ENCODE measurements at places on chromosomes 5 and 9.

GRCh38 chr5:175516933-175517823 lies 38.8 kb downstream of the SFXN1 start:
- DNase-seq = no peak

DNA sequence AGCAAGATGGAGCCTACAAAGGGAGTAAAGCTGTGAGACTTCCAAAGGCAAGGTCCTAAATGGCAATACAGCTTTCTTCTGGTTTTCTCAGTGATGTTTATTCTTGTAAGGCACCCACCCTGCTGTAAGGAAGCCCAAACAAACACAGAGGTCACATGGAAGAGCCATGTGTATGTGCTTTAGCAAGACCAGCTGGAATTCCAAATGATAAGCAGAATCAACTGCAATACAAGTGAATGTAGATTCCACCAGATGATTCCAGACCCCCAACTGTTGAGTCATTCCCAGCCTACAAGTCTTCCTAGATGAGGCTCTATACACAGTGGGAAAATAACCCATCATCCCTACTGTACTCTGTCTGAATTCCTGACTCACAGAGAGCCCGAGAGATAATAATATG lies 122.8 kb downstream of the DEPDC1B start:
- DNase-seq = no peak

- DNase-seq = no peak
Measured at GRCh38 chr5:15980835-15981234, 198.8 kb downstream of the MARCHF11 start.

DNA sequence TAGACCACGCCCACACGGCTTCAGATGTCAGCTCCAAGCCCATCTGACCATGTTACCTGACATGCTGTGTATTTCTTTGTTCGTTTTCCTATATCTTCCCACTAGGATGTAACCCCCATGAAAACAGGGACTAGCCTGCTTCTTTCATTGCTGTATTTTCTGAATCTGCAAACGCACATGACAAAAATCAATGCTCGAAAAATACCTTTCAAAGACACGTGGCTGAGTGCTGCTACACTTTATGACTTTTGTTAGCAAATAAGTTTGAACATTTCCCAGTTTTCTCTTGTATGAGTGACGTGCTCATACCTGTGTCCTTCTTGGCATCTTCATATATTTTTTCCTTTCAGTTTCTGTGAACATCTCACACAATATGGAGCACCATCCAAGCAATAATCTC lies 181.3 kb upstream of the IRX1 start:
- DNase-seq = no peak

DNA sequence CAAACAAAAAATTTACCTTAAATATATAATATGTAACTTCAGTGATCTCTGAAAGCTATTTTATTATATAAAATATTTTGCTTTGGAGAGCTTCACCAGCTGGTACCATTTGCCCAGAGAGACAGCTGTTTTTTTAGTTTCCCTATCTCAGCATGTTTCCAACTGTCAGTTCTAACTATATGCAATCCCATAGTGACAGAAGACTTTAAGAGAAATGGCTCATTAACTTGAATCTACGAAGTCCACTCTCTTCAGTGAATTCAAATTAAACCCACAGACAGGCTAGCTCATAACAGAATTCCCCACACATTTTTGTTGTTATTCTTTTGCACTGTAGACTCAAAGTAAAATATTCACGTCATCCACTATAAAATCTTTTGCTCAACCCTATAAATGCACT lies 251.8 kb upstream of the POU5F2 start:
- no peak for DNase-seq

- no peak for DNase-seq
Measured at GRCh38 chr5:2995035-2995434, 243.6 kb upstream of the IRX2 start.

- no peak for DNase-seq
Measured at GRCh38 chr5:37840053-37841034, 503 bp upstream of the GDNF start.

DNA sequence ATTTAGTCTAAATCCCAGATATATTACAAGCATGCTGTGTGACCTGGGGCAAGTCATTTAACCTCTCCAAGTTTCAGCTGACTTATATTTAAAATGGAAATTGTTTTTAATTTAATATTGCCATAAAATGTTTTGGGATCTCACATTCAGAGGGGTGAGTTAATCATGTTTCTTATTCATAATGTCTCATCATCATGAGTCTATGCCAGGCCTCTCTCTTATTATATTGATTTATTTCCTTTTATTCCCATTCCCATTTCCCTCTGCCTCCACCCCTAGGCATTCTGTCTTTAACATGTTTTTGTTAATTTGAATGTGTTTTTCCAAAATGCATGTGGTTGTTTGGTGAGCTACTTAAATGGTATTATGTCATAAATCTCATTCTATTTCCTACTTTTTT lies 39.0 kb upstream of the TTC1 start:
- DNase-seq = no peak

GRCh38 chr9:126084696-126085095 lies 241.9 kb upstream of the MVB12B start:
- DNase-seq = no peak

DNA sequence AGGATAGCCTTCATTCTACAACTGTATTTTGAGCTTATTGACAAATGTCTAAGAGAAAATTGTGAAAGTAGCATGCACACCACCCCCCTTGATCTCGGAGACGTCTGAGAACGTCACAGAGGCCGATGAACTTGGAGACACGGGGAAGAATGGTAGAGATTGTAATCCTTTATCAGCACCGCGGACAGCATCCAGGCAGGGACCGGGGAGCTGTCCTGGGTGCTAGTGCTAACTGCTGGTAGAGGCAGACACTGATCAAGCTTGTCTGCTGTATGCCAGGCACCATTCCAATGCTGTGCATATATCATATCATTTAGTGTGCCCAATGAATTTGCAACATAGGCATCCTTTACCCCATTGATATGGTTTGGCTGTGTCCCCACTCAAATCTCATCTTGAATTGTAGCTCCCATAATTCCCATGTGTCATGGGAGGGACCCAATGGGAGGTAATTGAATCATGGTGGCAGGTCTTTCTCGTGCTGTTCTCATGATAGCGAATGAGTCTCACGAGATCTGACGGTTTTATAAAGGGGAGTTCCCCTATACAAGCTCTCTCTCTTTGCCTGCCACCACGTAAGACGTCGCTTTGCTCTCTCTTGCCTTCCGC lies 98.8 kb downstream of the LHX2 start:
- DNase-seq = peak; percentile 28

DNA sequence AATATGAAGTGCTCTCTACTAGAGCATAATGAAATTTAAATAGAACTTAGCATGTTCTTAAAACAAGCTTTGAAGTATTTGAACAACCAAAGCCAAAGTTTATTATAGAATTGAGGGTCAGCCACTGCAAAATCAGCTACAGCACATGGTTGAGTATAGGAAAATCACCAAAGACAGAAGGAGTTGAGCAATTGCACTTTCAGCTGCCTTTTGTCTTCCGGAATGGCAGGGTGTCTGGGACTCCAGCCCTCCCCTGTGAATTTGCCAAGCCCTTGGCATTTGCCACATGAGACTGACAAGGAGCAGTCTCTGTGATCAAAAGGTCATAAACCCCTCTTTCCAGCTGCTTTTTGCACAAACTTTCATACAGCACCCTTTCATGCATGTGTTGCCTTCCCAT lies 8.5 kb upstream of the LURAP1L start:
- no peak for DNase-seq

- no peak for DNase-seq
Measured at GRCh38 chr5:112794410-112794809, 56.7 kb downstream of the APC start.

DNA sequence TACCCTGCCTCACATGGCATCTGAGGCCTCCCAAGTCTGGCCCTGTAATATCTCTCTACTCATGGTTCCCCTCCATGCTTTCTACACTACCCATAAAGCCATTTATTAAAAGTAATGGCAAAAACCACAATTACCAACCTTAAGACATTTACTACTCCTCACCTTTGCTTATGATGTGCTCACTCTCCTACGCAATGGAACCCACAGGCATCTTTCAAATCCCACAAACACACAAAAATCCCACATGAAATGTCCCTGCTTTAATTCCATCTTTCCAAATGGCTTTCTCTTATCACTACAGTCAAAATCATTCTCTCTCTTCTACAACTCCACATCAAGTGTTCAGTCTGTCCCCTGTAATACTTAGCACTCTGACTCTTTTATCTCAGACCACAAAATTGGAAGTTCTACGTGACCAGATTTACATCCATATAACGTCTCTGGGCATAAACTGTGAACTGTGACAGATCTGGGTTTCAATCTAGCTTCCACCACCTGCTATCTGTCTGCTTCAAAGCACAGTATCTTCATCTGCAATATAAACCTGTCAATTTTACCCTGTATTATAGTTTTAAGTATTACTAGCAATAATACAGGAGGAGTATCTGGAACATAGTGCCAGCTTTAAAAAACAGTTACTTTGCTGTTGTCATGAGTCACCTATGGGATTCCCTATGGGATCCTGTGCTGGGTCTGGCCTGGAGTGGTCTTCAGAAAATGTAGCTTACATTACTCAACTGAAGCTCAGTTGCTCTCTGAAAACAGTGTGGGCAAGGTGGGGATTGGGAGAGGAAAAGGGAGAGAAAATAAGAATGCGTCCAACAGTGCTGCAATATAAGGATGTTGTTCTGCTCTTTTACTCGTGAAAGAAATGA lies 137.1 kb upstream of the TRIM32 start:
- DNase-seq = no peak

GRCh38 chr9:37749129-37749528 lies 4.5 kb upstream of the TRMT10B start:
- DNase-seq = no peak

DNA sequence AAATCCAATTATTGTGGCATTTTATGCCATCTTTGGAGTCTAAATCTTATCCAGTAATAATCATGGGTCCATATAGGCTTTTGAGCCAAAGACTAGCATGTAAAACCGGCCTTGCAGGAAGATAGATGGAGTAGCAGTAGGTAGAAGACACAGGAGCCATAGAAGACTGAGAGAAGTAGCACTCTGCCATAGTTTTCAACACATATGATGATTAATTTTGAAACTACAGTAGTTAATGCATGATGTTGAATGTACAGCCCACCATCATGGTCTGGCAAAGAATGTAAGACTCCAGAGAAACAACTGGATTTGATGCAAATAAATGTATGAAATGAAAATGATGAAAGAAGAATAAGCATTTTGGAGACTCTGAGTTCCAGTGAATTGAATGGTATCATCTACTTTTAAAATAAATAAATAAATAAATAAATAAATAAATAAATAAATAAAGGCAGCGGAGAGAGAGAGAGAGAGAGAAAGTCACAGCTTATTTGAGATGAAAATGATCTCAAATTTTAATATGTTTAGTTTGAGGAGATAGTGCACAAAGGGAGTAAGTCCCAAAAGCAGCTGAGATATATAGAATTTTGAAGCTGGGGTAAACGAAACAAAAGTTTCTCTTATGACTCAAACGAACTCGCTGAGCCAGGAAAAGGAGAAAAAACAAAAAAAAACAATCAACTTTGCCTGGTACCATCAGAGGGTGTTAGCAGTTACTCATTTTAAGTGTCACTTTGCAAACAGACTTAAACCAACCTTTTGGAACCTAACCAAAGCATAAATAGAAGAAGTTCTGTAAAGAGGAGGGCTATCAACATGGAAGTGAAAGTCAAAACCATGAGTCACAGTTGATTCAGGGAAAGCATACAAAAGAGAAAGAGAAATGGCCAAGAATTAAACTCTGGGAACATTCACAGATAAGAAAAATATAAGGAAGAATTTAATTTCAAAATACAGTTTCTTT lies 388.7 kb downstream of the CETN3 start:
- DNase-seq = no peak

GRCh38 chr5:107364443-107365319 lies 306.1 kb downstream of the EFNA5 start:
- DNase-seq = no peak

GRCh38 chr9:4709380-4709779 lies 30.0 kb downstream of the CDC37L1 start:
- DNase-seq = no peak

GRCh38 chr5:56366986-56367385 lies 133.9 kb upstream of the ANKRD55 start:
- no peak for DNase-seq

- no peak for DNase-seq
Measured at GRCh38 chr9:27059412-27059811, 49.6 kb upstream of the TEK start.

- peak; percentile 47 for DNase-seq
Measured at GRCh38 chr9:111621895-111622480, 9.1 kb upstream of the DNAJC25 start.

GRCh38 chr5:82480331-82480730 lies 202.2 kb upstream of the RPS23 start:
- DNase-seq = no peak

GRCh38 chr9:92648474-92648971 lies 21.4 kb downstream of the IPPK start:
- no peak for DNase-seq

DNA sequence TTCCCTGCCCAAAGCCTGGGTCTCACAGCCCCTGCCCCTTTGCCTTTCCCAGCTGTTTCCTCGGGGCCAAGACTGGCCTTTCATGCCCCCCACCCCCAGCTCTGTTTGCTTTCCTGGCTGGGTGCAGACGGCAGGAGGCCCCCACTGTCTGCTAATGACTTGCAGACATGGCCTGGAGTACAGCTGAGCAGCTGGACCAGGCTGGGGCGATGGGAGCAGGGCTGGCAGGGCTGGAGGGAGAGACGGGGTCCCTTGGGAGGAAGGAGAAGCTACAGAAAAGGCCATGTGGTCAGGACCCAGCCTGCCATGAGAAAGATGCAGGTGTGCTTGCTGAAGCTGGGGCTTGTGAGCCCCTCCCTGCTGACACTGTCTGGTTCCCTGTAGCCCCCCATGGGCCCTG lies 28.3 kb upstream of the GFPT2 start:
- DNase-seq = no peak

- DNase-seq = no peak
Measured at GRCh38 chr5:67577424-67577823, 380.8 kb upstream of the CD180 start.

- DNase-seq = no peak
Measured at GRCh38 chr9:112248722-112249121, 73.6 kb upstream of the SUSD1 start.

DNA sequence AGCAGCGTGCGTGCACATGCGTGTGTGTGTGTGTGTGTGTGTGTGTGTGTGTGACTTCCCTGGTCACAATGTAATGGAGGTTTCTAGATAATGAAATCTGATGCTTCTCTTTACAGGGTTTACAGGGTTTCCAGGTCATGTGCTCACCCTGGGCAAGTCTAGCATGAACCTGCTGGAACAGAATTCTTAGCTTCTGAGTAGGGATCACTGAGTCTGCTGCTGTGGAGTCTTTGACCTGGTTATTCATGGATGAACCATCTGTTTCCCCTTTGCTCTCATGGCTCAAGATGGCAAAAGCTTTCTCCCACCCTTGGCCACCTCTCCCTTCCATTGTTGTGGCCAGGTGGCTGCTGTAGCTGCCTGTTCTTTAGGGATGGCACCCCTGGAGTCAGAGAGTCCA lies 111.6 kb upstream of the SHB start:
- no peak for DNase-seq

GRCh38 chr9:72363236-72363635 lies 1.8 kb downstream of the ZFAND5 start:
- no peak for DNase-seq

GRCh38 chr5:57493034-57493433 lies 10.4 kb upstream of the ACTBL2 start:
- DNase-seq = no peak

GRCh38 chr5:110376281-110376951 lies 350.1 kb downstream of the TMEM232 start:
- no peak for DNase-seq

GRCh38 chr9:87581513-87581912 lies 83.8 kb downstream of the DAPK1 start:
- DNase-seq = no peak

- DNase-seq = no peak
Measured at GRCh38 chr9:129478461-129478860, 142.4 kb downstream of the C9orf50 start.
